ENCODE measurements at places on chromosomes 7 and 10.

- no peak for DNase-seq
Measured at GRCh38 chr7:144470078-144470477, 66.6 kb upstream of the NOBOX start.

- DNase-seq: no peak
Measured at GRCh38 chr7:99096124-99096887, 47.6 kb downstream of the SMURF1 start.

- DNase-seq: no peak
Measured at GRCh38 chr7:28405662-28406061, 6.7 kb upstream of the CREB5 start.

DNA sequence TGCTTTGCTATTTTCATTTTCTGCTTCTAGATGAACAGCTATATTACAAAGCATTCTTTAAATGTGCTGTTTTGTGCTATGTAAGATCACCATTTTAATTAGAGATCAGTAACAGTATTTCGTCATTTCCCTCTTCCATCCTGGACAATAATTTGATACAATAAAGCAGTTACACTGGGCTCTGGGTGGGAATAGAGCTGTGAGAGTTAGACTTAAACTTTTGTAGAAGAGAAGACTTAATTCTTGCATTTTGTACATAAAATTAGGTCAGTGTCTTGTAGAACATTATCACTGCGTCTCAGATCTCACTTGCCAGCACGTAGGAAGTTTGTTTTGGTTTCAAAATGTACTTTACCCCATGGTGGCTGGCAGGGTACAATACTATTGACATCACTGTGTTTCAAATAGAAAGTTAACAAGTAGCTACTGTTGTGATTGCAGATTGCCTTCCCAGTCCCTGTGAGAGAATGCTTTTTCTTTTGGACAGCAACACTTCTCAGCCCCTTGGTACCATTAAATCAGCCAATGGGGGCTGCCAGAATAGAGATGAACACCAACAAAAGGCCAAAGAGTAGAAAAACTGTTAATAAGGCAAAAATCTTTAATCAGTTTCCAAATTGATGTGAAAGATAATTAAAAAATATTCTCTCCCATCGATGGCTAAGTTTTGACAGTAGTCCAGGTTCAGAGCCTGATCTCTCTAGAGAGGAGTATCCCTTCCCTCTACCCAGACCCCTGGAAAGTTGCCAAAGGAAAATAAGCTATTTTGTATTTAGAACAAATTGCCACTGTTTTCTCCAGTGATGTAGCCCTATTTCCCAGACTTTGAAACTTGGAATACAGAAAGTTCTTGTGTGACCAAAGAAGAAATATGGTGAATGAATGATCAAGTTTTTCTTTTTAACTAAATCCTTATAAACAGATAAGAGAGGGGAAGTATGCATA lies 35.1 kb downstream of the SMNDC1 start:
- DNase-seq: no peak

DNA sequence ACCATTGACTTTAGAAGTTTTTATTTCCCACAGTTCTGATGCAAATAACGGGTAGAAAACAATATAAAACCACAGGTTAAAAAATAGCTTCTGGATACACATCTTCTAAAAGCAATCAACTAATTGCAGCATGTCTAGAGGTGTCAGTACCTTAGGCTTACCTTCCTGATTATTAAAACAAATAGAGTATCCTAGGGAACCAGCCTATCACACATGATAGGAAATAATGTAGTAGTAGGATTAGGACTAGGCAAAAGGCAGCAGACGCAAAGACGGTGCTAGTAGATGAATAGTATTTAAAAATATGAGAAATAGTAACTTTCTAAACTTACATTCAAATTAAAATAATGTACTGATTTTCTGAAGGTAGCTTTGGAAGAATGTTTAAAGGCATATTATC lies 41.7 kb upstream of the PHYHIPL start:
- DNase-seq: no peak

GRCh38 chr7:5177060-5177459 lies 13.0 kb upstream of the WIPI2 start:
- no peak for DNase-seq

Measured in germinal center (tissue), 1 donor.